ENCODE measurements at places on chromosomes 1 and 21.

DNA sequence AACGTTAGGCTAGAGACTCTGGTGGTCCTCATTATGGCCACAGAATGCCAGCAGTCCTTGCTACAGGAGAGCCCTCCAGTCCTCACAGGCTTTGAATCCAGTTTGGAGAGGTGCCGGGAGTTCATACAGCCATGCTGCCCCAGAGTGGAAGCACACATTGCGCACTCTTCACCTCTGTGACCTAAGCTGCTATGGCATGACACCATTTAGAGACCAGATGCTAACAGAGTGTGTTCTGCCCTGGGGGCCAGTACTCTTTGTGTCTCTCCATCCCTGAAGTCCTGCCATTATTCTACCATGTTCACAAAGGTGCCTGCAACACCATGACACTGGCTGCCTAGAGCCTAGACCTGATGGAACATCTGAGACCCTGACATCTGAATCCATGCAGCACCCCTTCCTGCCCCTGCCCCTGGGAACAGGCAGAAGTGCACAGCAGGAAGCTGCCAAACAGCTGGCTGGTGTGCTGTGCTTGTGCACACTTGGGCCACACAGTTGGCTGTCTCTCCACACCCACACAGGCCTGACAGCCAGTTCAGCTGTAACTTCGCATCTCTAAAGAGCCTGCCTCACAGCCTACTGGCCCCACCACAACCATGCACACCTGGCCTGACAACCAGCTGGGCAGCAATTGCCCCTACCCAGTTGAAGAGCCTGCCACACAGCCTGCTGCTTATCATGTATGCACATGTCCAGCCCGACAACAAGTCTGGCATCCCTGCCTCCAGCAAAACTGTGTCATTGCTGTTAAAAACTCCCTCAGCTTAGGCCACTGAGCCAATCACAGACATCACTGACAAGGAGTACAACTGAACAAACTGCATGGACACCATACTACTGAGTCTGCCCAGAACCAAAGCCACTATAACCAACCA is 49.1 kb downstream of the MCOLN2 start:
- DNase-seq, result no peak

DNA sequence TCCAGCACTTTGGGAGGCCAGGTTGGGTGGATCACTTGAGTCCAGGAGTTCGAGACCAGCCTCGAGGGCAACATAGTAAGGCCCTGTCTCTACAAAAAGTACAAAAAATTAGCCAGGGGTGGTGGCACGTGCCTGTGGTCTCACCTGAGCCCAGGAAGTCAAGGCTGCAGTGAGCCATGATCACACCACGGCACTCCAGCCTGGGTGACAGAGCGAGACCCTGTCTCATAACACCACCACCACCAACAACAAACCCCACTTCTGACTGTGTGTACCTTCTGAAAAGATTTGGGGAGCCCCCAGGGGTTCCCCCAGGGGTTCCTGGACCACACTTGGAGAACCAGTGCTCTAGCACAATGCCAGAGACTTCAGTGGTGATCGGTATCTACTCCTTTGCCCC is 29.9 kb downstream of the NUAK2 start:
- DNase-seq, result no peak

DNA sequence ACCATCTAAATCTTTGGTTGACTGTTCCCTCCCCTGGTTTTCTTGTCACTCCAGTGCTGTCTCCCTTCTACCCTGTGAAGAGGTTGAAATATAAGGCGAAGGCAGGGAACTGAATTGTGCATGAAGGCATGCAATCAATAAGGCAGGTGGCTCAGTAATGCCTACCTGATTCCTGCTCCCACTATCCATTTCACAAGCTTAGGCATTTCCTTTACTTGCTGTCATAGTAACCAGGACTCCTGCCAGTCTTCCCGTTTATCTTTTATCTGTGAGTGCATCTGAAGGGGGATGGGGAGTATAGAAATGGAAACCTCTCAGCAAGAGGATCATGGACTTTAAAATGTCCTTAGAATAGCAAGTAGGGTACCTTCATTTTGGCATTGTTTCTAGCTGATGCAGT is 40.5 kb downstream of the MRPS6 start:
- peak; percentile 9 for DNase-seq

- DNase-seq, result no peak
Measured at GRCh38 chr1:225879521-225880221, 2.5 kb downstream of the TMEM63A start.

DNA sequence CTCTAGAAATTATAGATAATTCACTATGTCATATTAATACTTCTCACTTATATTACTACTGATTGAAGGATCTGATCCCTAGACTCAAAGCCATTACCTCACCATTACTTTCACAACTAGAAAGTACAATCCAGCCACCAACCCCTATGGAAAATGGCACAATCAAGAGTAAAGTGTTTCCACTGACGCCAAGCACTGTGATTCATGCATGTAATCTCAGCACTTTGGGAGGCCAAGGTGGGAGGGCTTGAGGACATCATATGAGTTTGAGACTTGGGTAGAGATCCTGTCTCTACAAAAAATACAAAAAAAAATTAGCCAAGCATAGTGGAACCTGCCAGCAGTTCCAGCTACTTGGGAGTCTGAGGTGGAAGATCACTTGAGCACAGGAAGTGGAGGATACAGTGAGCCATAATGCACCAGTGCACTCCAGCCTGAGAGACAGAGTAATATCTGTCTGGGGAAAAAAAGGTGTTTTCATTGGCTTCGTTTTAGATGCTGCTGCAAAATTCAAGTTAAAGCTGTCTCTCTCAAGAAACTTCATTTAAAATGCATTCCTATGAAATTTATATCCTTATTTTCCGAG is 126.5 kb downstream of the AKT3 start:
- no peak for DNase-seq

DNA sequence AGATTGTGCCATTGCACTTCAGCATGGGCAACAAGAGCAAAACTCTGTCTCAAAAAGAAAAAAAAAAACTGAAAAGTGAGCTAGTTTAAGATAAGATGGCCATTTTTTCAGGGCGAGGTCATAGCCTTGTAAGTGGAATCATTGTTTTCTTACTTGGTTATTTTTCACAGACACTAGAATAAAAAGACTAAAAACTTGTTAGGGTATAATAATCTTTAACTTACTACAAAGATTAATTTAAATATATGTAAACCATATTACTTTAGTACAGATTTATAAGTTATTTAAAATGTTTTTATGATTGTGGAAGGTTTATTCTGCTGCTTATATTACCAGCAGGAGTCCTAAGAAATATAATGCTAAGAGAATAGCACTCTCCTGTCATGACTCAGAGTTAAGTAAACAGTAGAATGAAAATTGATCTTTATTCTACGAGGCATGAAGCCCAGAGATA is 23.5 kb downstream of the ANGPTL1 start:
- DNase-seq, result peak; percentile 54

GRCh38 chr1:208213786-208214185 is 30.4 kb downstream of the PLXNA2 start:
- DNase-seq, result no peak

- peak; percentile 65 for DNase-seq
Measured at GRCh38 chr1:40257313-40257687, 736 bp upstream of the ZMPSTE24 start.

GRCh38 chr1:91308544-91308943 is 96.1 kb downstream of the HFM1 start:
- DNase-seq, result no peak

GRCh38 chr1:79920960-79921669 is 914.6 kb upstream of the ADGRL4 start:
- no peak for DNase-seq

GRCh38 chr1:94282143-94282711 is 44.8 kb upstream of the ARHGAP29 start:
- no peak for DNase-seq

- DNase-seq, result peak; percentile 28
Measured at GRCh38 chr1:160768295-160768657, 27.7 kb upstream of the LY9 start.

DNA sequence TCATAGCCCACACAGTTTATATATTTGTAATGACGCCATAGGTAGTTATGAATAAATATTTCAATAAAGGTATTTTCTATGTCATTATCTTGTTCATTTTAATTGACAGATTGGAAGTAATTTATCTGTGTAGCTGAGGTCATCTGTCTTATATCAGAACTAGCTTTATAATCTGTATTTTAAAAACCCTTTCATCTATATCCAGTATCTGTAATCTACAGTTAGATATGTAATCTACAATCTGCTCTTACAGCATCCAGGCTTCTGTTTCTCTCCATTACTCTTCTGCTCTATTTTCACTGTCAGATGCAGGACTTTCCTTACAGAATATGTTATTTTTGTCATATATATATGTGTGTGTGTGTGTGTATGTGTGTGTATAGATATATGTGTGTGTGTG is 137.6 kb downstream of the LBR start:
- DNase-seq, result no peak

GRCh38 chr21:45379901-45380330 is 25.0 kb upstream of the COL18A1 start:
- no peak for DNase-seq

- DNase-seq, result no peak
Measured at GRCh38 chr1:173410133-173410793, 66.9 kb upstream of the PRDX6 start.

DNA sequence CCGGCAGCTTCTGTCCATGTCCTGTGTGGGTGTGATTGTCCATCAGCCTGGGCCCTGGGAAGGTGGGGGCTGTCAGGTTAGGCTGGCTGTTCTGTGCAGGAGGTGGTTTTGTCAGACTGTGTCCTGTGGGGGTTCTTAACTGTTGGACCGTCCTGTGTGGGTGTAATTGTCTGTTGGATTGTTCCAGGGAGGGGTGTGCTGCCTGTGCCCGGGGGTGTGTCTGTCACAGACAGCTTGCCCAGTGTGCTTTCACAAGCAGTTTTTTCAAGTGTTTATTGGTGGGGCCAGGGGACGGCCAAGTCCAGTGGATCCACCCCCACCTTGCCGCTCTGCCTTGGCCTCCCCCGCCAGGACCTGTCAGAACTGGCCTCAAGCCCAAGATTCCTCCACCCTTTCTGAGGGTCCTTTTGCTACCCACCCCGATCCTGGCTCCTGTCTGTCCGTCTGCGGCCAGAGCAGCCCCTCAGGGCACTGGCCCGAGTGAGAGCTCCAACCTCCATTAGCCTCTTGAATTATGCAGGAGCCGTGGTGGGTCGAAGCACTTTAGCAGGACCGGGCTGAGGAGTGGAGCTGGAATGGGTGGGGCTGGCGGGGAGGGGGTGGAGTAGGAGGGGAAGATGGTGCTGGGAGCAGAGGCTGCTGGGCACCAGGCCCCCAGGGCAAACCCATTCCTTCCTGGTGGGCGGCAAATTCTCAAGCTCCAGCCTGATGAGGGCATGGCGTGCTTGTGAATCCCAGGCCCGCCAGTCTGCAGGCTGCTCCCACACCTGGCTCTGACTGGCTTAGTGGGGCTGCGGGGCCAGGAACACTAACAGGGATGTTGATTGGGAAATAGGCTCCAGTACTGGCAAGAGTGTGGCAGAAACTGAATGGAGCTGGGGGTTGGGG is 47.2 kb downstream of the PTPRF start:
- DNase-seq, result no peak

DNA sequence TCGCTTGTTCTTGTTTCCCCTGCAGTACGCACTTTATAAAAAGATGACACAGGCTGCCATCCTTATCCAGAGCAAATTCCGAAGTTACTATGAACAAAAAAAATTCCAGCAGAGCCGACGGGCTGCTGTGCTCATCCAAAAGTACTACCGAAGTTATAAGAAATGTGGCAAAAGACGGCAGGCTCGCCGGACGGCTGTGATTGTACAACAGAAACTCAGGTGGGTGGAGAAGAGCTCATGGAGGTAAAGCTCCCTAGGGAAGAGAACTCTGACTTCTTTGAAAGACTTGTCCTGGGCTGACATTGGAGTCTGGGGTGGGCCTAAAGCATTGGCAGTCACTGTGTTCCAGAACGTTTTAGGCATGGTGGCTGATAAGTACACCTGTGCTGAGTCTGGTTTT is 19.9 kb upstream of the VAMP3 start:
- no peak for DNase-seq

DNA sequence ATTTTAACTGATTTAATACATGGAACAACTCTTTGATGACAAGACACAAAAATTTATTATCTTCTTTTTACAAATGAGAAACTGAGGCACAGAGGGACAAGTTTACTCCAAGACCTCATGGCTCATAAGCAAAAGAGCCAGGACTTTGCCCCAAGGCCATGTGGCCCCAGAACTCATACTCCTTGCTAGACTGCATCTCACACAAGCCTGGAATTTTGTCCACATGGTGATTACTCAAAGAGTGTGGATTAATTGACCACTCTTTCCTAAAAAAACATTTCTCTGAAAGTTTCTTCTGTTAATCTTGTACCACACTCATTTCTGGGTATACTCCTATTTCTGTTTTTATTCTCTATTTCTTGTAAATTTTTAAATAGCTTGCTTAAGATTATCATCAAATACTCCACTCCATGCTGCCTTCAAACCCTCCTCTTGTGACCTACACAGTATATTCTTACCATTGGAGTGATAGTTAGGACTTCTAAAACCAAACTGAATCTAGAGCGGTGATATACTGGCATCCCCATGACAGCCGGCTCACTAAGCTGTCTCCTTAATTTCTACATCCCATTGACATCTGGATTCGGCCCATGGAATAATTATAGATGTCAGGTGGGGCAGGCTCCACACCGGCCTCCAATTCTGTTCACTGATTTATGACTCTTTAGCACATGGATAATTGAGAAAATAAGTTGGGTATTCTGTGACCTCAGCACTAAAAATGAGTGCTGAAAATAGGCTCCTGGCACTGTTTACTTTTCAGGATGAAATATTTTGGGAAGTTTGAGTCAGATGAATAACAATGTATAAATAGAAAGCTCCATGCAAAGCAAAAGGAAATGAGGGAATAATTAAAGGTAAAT is 16.1 kb downstream of the RGS4 start:
- DNase-seq, result peak; percentile 22

- DNase-seq, result peak; percentile 73
Measured at GRCh38 chr21:41460578-41461527, 34.8 kb downstream of the MX1 start.

DNA sequence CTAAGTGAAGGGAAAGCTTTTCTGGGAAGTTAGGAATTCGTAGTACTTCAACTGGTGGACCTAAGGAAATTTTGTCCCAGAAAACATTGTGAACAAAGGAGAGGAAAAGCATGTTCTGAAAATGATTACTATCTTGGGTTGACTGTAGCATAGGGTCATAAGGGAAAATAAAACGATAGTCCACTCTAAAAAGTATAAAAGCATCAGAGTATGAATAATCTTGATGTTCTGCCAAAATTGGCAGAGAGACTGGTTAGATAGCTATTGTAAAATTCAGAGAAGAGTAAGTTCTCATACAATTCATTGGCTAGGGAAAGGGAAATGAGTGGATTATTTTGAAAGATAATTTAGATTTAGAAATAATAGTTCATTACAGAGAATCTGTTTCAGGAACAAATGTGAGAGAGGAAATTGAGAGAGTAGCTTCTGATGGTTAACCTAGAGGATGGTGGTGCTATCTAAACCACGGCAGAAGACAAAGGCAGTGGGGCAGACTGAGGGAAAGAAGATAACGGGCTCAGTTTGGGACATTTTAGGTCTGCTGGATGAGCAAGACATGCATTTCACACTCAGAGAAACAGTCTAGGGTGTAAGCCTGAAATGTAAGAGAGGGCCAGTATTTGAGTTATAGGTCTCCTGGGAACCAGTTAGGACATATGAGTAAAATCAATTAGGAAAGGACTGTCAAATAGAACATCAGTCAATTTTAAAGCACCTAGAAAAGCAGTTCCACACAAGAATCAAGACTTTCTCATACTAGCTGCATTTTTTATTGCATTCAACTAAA is 799.3 kb upstream of the CXADR start:
- no peak for DNase-seq

- no peak for DNase-seq
Measured at GRCh38 chr1:87170157-87170556, 158.5 kb upstream of the LMO4 start.

- DNase-seq, result no peak
Measured at GRCh38 chr1:178953538-178954324, 72.0 kb upstream of the FAM20B start.

GRCh38 chr1:220189750-220190347 is 82.4 kb downstream of the RAB3GAP2 start:
- DNase-seq, result peak; percentile 32

All from kidney tubule cell (primary cell).